Activated naive CD8-positive, alpha-beta T cell treated with anti-CD3 and anti-CD28 coated beads, Interleukin-2, amount 50 U/mL, for 24 hours (primary cell): ENCODE measurements at places on chromosomes 6 and 20.

DNA sequence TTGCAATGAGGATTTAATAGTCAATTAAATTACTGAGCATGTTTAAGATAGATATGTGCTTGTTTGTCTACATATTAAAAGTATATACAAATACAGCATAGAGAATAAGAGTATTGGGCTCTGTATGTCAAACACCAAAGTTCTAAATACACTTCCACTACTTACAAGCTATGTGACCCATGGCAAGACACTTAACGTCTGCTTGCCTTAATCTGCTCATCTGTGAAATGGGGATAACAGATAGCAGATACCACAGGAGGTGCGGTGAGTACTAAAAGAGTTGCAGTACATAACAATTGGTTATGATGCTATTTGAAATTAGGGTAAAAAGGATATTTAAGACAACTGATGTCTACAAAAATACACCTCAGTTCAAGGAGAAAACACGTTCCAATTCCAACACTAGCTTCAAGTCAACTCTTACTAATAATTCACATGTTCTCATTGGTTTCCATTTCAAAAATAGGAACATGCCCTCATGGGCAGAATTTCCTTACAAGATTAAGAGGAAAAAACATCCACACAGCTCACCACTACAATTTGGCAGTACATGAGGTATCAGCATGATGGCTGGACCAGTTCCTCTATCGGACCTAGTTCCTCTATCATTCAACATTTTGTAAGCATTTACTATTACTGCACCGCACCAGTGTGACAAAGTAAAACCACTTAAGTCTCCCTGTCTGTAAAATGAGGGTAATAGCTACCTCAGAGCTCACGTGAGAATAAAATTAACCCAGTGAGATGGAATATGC lies 101.1 kb downstream of the SMLR1 start:
- no peak for DNase-seq

- no peak for DNase-seq
Observed at GRCh38 chr6:157263881-157264397, 59.4 kb downstream of the TMEM242 start.

- DNase-seq = no peak
Observed at GRCh38 chr6:157954150-157955117, 27.2 kb upstream of the SYNJ2 start.

GRCh38 chr6:86016567-86016966 lies 373.9 kb upstream of the SYNCRIP start:
- DNase-seq = no peak

GRCh38 chr6:136486357-136486756 lies 63.9 kb downstream of the MAP7 start:
- DNase-seq = no peak

DNA sequence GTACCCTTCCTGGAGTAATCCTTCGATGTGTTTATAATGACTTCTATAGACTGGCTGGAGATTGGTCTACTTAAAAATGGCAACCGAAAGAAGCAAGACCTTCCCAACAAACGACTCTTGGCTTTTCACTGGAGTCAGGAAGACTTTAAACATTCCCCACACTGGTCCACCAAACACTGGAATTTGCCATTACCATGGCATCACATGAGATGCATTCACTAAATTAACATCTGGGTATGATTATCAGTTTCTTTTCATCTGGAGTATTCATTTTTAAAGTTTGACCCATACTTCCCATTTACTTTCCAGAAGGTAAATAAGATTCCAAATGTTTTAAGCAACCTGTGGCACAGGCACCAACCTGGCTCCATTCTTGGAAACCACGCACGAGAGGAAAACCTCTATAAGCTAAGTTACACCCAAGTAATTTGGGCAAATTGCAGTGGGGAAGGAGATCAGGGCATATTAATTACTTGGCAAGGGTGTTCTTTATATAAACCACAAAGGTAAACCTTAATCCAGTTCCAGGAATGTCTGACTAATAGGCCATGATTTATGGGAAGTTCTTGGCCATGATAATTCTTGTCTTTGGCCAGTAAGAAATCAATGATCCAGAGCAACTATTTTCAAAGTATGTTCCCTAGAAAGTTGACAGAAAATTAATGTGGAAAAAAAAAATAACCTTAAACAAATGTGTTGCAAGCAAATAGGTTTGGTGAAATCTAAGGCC lies 190.0 kb upstream of the COL21A1 start:
- DNase-seq = no peak
